ENCODE measurements at places on chromosomes 16 and 17.
A peak's percentile ranks its signal among the peaks of the same experiment; 100 is the strongest.

DNA sequence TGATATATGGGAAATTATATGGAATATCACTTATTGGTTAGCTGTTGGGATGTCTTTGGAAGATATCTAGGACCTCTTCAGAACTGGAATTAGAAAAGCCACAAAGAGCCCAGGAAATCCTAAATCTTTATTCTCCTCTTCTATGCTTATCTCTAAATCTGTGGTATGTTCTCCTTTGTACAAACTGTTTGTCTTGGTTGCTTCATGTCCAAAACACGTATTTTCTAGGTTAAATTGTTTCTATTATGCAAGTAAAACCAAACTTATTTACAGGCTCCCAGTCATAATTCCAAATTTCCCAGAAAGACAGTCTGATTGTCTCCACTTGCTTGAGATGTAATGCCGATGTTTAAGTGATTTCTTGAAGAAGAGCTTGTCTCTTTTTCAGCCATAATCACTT lies 650.9 kb downstream of the CDH11 start:
- DNase-seq = no peak

DNA sequence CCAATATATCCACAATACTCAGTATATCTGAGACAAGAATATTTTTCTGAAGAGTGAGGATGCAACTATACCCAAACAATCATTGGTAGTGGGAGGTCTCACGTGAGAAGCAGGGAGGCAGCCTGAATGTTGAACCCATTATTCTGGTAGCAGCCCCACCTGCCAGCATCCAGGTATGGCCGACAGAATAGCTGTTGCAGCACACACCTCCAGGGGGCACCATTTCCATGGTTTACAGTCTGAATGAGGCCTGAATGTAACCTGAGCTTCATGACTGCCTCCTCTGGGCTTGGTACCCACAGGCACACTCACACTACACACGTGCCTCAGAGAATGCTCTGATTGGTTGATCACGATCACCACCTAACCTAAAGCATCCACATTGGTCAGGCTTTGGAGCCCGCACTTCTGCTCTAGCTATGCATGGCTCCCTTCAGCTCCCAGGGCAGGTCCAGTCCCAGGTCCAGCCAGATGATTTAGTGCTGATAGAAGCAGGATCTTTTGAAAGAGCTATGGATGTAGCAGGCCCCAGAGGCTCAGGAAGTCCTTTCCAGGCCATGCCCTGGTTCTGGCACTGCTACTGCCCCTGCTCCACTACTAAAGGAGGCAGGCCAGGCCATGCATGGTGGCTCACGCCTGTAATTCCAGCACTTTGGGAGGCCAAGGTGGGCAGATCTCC lies 11.0 kb upstream of the CBFB start:
- peak; percentile 92 for DNase-seq

DNA sequence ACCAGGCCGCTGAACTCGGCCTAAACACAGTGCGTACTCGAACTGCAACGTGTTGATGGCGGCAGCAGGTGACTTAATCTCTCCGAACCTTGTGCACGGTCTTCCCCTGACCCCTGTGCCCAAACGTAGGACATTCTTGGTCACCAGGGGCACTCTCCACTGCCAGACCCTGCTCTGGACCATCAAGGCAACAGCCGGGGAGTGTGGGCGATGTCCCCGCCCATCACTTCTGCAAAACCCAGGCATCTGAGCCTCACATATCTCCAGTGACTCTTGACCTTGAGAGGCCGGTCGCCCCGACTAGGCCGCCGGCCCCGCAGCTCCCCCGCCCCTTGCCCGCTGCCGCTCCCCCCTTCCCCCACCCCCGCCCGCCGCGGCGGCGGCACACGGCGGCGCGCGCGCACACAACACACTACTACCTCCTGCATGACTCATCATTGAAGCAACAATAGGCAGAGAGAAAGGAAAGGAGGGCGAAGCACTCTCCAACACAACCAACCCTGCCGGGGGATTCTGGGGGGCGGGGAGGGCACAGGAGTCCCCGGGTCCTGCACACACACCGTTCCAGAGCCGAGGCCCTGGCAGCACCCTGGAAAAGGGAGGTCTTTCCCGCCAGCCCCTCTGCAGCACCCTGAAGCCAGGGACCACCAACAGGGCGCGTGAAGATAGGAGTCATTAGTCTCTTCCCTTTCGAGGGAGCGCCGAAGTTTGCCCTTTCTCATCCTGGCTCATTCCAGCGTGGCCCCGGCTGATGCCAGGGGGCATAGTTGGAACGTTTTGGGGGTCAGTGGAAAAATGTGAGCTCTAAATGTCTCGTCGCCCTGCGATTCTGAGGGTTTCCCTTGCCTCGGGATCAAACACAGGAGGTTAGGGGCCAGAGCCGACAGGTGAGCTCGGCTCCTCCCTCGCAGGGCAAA lies 1.9 kb downstream of the MNT start:
- no peak for DNase-seq

DNA sequence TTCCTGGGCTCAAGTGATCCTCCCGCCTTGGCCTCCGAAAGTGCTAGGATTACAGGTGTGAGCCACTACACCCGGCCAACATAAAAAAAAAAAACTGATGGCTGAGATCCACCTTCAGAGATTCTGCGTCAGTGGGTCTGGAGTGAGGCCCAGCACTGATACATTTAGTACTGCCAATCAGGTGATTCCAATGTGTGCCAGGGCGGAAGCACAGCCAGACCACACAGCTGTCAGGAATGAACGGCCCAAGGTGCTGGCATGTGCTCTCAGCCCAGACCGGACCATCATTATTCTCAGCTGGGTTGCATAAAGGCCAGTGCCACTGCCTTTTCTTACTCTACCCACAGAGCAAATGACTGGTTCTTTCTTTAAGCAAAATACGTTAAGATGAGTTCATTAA lies 1.2 kb upstream of the BCO1 start:
- DNase-seq = peak; percentile 93

GRCh38 chr16:57244463-57244766 lies 644 bp upstream of the ARL2BP start:
- no peak for DNase-seq

DNA sequence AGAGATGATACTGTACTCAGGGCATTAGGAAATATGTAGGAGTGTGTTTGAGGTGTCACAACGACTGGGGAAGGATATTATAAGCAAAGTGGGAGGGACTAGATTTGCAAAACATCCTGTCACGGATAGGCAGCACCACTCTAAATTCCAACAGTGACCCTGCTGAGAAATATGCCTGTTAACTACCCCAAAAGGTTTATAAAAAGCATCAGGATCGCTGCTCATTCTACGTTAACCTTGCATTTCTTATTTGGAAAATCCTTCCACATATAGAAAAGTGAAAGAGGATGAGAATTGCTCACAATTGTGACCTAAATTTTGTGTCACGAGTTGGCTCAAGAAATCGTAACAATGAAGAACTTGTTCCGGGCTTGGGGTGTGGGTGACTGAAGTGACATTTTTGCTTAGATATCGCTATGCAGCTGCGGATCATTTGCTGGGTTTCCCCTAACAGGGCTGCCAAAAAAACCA lies 51.6 kb downstream of the N4BP1 start:
- no peak for DNase-seq

Measured in LNCaP clone FGC (cell line).